ENCODE measurements at places on chromosomes 1 and 21. TPM values are rescaled to one million over a fixed set of nuclear protein-coding genes. Genes with fewer than 3 reads are reported as not detected.

The ZFP69 gene
- 3.0 TPM for total RNA-seq

The SLC35A3 gene
- 35.0 TPM for total RNA-seq

The TTC34 gene
- 2.6 TPM for total RNA-seq

The ARHGAP29 gene
- total RNA-seq = 43.8 TPM

The FAAH gene
- total RNA-seq = 42.9 TPM

The RGS16 gene
- total RNA-seq = 19.2 TPM

The NPHS2 gene
- not detected for total RNA-seq

The RPTN gene
- total RNA-seq = not detected

The LRRC38 gene
- total RNA-seq = not detected

DNA sequence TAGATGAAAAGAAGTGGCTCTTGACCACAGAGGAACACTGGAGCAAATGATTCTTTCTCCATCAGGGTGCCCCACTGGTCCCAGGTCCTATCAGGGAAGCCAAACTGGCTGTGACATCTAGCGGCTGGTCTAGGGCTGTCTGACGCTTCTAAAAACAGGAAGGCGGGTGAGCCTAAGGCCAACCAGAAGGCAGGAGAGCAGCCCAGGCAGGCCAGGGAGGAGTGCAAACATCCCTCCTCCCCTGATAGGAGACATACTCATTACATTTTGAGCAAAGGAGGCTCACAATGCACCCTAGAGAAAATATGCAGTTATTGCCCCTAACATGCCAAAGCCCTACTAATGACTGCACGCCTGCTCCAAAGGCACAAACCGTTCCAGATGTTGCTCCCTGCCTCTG is 10.4 kb upstream of the FOXE3 start:
- no peak for DNase-seq
- no peaks in the 10 kb centered on the region for H3K4me1 ChIP-seq
- no peak overlapping the region for H3K27ac ChIP-seq
- H3K36me3 ChIP-seq = no peaks in the 10 kb centered on the region
- H3K4me3 ChIP-seq = no peak overlapping the region

DNA sequence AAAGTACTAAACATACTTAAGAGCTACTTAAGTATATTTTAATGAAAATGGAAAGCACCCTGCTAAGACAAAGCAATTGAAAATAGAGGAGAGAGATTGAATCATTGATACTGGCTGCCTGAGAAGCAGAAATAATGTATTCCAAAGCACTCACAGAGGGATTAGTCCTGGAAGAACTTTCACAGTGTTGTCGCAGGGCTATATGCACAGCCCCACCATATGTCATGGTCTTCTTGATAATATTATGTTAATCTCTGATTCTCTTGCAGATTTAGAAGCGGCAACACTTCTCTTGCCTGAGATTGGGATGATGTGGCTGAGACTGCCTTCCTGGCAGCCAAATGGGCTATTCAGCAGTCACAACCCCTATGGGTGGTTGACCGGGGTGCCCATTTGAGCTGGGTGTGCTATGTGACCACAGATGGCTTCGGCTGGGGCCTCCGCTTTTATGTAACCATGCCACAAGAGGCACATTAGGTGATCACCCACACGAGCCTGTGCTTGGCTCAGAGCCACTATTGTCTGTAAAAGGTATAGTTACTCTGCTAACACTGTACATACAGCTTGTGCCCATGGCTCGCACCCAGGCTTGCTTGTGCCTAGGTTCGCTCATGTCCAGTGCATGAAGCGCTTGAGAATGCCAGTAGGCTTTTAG is 152.2 kb upstream of the SGIP1 start:
- H3K27me3 ChIP-seq = no peaks in the 10 kb centered on the region
- no peak for DNase-seq
- H3K27ac ChIP-seq = no peak overlapping the region
- H3K4me3 ChIP-seq = no peak overlapping the region
- peaks cover 9% of the 10 kb centered on the region for H3K4me1 ChIP-seq

DNA sequence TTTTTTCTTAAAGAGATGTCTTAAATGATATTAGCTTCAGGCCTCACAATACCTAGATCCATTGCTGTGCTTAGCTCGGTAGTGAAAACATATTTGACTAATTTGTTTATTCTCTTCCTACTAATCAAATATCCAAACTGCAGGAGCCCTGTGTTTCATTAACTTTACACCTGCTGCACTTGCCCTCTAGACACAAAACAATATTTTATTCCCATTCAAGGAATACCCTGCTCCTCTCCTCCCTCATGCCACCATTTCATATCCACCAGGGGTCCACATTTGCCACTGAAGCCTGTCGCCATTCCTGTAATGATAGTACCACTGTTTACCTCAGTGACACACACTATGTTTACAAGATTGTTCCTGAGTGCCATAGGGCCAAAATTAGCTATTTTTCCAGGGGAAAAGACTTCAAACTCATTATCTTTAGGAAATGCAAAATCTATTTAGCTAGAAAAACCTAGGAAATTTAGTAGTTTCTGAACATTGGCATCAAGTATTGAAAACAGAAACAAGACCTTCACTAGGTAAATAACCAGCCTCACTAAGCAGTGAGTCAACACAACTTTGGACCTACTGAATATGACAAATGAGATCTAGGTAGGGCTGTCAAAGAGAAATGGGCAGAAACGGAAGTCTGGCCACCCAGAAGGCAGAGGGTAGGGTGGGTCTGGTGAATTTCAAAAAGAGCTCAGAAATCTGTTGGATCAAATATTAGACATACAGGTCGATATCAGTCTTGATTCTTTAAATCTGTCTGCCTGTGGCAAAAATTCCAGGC is 134.6 kb upstream of the KCNK1 start:
- H3K27me3 ChIP-seq = no peaks in the 10 kb centered on the region
- H3K36me3 ChIP-seq = no peaks in the 10 kb centered on the region
- DNase-seq = no peak
- H3K4me3 ChIP-seq = no peak overlapping the region

- H3K4me3 ChIP-seq = no peak overlapping the region
- no peak for DNase-seq
- H3K27me3 ChIP-seq = no peaks in the 10 kb centered on the region
- no peak overlapping the region for H3K27ac ChIP-seq
- H3K36me3 ChIP-seq = no peaks in the 10 kb centered on the region
Observed at GRCh38 chr21:35488946-35489345, 439.8 kb upstream of the RUNX1 start.

DNA sequence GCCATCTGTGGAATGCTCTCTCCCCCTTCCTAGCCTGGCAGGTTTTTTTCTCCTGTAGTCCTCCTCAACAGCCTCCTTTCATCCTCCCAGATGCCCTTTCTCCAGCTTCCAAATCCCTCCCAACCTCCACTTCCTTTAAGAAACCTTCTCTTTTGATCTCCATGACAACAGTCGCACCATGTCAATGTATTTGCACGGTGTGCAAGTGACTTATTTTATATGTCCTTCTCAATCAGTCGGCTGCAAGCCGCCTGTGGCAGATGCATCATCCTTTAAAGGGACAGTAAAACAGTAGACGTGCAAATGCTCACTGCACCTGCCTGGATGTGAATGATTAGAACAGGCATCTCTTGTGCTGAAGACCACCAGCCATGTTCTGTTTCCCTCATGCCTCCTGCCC is 285.2 kb downstream of the PCP4 start:
- H3K4me1 ChIP-seq = no peaks in the 10 kb centered on the region
- no peaks in the 10 kb centered on the region for H3K27me3 ChIP-seq
- H3K27ac ChIP-seq = no peak overlapping the region
- no peak overlapping the region for H3K4me3 ChIP-seq

DNA sequence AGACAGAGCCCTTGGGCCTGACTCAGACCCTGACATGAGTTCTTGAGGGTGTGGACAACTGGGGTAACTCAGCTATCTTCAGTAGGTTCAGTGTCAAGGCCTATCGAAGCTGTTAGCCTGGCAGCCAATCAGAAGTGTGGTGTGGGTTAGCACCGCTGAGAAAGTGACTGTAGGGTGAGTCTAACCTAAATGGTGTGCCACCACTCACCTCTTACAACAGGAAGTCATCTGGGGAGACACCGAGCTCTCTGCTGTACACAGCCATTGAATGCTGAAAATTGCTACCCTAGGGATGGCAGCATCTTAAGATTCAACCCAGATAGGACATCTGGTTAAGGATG is 44.6 kb downstream of the RASSF5 start:
- H3K27ac ChIP-seq = peak overlapping the region; percentile 23
- no peaks in the 10 kb centered on the region for H3K27me3 ChIP-seq
- H3K36me3 ChIP-seq = no peaks in the 10 kb centered on the region
- no peak overlapping the region for H3K4me3 ChIP-seq

- no peak for DNase-seq
- no peaks in the 10 kb centered on the region for H3K4me1 ChIP-seq
- no peaks in the 10 kb centered on the region for H3K27me3 ChIP-seq
- H3K36me3 ChIP-seq = no peaks in the 10 kb centered on the region
- H3K27ac ChIP-seq = no peak overlapping the region
Observed at GRCh38 chr1:65112811-65113210, 35.2 kb upstream of the AK4 start.

- DNase-seq = no peak
- no peak overlapping the region for H3K4me3 ChIP-seq
- no peaks in the 10 kb centered on the region for H3K27me3 ChIP-seq
Observed at GRCh38 chr1:154861607-154862094, 8.4 kb downstream of the KCNN3 start.

DNA sequence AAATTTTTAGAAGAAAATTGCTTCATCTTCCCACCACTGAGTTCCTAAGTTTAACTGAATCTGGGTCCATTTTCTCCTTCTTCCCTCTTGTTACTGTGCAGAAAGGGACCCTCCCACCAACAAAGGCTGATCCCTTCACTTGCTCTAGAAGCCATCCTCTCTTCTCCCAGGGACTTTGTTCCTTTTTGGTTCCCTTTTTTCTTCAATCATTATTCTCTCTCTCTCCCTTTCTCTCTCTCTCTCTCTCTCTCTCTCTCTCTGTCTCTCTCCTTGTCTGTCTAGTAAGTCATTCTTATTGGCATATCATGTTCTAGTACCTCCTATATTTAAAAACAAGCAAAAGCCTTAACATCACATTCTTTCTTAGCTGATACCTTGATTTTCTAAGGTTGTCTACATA is 31.7 kb upstream of the GADD45A start:
- no peak for DNase-seq
- H3K4me1 ChIP-seq = no peaks in the 10 kb centered on the region
- H3K4me3 ChIP-seq = no peak overlapping the region
- no peaks in the 10 kb centered on the region for H3K27me3 ChIP-seq
- H3K36me3 ChIP-seq = no peaks in the 10 kb centered on the region
- no peak overlapping the region for H3K27ac ChIP-seq

DNA sequence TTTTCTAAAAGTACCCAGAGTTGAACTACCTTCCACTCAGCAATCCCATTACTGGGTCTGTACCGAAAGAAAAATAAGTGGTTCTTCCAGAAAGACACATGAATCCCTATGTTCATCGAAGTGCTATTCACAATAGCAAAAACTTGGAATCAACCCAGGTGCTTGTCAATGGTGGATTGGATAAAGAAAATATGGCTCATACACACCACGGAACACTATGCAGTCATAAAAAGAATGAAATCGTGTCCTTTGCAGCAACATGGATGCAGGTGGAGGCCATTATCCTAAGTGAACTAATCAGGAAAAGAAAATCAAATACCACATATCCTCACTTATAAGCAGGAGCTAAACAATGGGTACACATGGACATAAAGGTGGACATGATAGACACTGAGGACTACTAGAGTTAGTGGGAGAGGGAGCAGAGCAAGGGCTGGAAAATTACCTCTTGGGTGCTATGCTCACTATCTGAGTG is 32.9 kb upstream of the JUN start:
- no peak for DNase-seq
- H3K27ac ChIP-seq = peak overlapping the region; percentile 91
- no peaks in the 10 kb centered on the region for H3K36me3 ChIP-seq
- H3K4me1 ChIP-seq = peaks cover 45% of the 10 kb centered on the region
- H3K27me3 ChIP-seq = no peaks in the 10 kb centered on the region

- H3K27ac ChIP-seq = no peak overlapping the region
- peak; percentile 55 for DNase-seq
- no peaks in the 10 kb centered on the region for H3K4me1 ChIP-seq
- no peaks in the 10 kb centered on the region for H3K27me3 ChIP-seq
Observed at GRCh38 chr21:38787461-38788274, 18.1 kb upstream of the ETS2 start.

DNA sequence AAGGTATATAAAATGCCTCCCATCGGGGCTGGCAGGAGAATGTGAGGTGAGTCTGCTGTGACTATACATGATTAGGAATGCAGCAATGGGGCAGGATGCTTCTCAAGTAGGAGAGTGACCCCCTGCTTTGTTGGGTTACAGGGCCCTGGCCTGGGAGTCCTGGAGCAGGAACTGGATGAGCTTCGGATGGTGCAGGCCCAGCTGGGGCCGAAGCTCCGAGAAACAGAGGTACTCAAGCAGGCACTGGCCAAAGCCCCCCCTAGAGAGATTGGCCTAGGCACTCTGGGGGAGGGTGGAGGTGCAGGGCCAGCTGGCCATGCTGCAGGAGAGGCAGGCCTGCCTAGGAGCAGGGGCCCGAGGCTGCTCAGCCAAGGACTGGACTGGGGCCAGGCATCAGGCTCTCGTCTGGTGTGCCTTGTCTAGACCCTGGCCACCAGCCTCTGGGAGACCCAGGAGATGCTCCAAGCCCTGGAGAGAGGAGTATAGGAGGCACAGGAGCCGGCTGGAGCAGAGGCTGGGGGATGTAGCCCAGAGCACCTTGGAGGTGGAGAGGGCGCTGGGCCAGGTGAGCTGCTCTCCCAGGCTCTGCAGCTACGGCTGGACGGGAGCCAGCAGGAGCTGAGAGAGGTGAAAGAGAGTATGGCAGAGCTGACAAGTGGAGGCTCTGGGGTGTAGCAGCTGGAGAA is 32.8 kb upstream of the PKP1 start:
- H3K36me3 ChIP-seq = no peaks in the 10 kb centered on the region
- H3K4me1 ChIP-seq = no peaks in the 10 kb centered on the region
- DNase-seq = no peak

GRCh38 chr1:163131981-163132380 is 62.8 kb downstream of the RGS4 start:
- no peaks in the 10 kb centered on the region for H3K27me3 ChIP-seq
- DNase-seq = no peak
- no peaks in the 10 kb centered on the region for H3K4me1 ChIP-seq
- H3K4me3 ChIP-seq = no peak overlapping the region
- H3K36me3 ChIP-seq = no peaks in the 10 kb centered on the region
- no peak overlapping the region for H3K27ac ChIP-seq

- H3K4me3 ChIP-seq = no peak overlapping the region
- H3K27ac ChIP-seq = no peak overlapping the region
- peaks cover 3% of the 10 kb centered on the region for H3K4me1 ChIP-seq
- no peak for DNase-seq
- no peaks in the 10 kb centered on the region for H3K36me3 ChIP-seq
Observed at GRCh38 chr1:47692196-47692595, 254.4 kb downstream of the FOXD2 start.

- DNase-seq = no peak
- no peaks in the 10 kb centered on the region for H3K27me3 ChIP-seq
Observed at GRCh38 chr1:217333939-217334338, 297.0 kb downstream of the GPATCH2 start.

DNA sequence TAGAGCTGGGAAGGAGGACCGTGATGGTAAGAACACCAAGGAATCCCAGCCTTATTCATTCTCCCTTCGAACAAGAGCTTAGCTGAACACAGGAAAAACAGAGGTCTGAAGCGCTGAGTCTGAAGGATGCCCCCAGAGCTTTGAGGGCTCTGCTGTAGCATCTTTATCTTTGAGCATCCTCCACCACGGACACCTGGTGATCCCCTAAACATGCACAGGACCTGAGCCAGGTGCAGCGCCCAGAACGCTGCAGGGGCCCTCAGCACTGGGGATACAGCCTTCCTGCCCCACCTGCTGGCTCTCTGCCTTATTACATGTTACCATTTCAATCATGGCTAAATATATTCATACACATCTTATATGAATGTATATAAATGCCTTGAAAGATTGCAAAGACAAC is 7.7 kb upstream of the GPATCH4 start:
- H3K4me3 ChIP-seq = no peak overlapping the region
- H3K36me3 ChIP-seq = no peaks in the 10 kb centered on the region
- H3K27me3 ChIP-seq = no peaks in the 10 kb centered on the region
- no peaks in the 10 kb centered on the region for H3K4me1 ChIP-seq
- no peak overlapping the region for H3K27ac ChIP-seq
- DNase-seq = no peak
